AG04450 (cell line): ENCODE measurements at places on chromosomes 1 and 21. TPM values are rescaled to one million over a fixed set of nuclear protein-coding genes. Genes with fewer than 3 reads are reported as not detected.

Gene FMO3
- polyA plus RNA-seq: 2.8 and 3.0 TPM in 2 replicates

Gene KIFAP3
- 14.4 and 18.2 TPM in 2 replicates for polyA plus RNA-seq

Gene FCN3
- not detected in 2 replicates for polyA plus RNA-seq

Gene APOBEC4
- polyA plus RNA-seq: not detected in 2 replicates

Gene UBE2U
- not detected in 2 replicates for polyA plus RNA-seq

Gene LYST
- polyA plus RNA-seq: 5.6 and 6.5 TPM in 2 replicates

Gene GUCA2A
- polyA plus RNA-seq: not detected in 2 replicates

Gene RCAN1
- polyA plus RNA-seq: 50.6 and 55.3 TPM in 2 replicates

Gene TMCO1
- polyA plus RNA-seq: 188 and 200 TPM in 2 replicates

Gene AIM2
- not detected in 2 replicates for polyA plus RNA-seq

Gene RNU1-3
- polyA plus RNA-seq: under 0.01 TPM in 1 of 2 replicates, not detected in the other

Gene CHAF1B
- 3.5 and 3.7 TPM in 2 replicates for polyA plus RNA-seq

Gene CD101
- 0.02 TPM in 1 of 2 replicates, not detected in the other for polyA plus RNA-seq

Gene S100B
- polyA plus RNA-seq: not detected in 2 replicates

Gene B3GALT5
- polyA plus RNA-seq: 0.05 TPM in 2 replicates

Gene ARHGAP30
- not detected in 2 replicates for polyA plus RNA-seq
